ENCODE measurements at places on chromosomes 4 and X.

DNA sequence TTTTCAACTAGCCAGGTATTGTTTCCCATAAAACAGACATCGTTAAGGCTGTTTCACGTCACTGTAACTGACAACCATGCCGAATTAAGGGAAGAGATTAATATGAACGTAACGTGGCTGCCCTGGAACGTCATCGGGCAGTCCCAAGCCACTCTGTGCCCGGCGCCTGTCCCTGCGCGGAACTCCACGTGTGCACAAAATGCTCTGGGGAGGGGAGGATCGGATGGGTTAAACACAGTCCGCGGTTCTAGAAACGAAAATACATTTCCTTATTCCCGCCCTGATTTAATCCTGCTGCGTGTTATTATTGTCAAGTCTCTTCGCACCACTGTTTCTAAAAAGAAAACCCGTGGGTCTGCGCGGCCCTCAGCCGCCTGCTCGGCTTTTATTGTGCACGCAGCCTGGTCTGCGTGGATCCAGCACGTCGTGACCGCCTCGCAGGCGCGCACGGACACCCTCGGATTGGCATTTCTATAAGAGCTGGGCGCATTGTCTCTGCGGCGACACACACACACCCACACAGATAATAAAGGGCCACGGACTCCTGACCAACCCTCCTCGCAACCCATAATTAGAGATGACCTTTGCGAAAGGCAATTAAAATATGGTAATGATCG lies 69.6 kb upstream of the BCOR start:
- DNase-seq = no peak

- no peak for DNase-seq
Observed at GRCh38 chrX:118519411-118520215, 24.0 kb downstream of the DOCK11 start.

DNA sequence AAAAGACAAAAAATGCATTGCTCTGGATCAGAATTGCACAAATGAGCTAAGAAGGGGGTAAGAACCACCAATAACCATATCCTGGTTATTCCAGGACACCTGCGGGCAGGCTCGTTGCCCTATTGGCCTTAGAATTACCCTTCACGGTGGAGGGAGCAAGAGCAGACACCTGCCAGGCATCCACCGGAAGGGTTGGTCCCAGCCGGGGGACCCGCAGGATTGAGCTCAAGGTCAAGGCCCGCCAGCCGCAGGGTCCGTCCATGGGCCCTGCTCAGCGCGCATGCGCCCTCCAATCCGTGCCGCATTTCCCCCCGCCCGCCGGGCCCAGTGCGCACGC lies 575 bp downstream of the SLC25A6 start:
- DNase-seq = no peak

DNA sequence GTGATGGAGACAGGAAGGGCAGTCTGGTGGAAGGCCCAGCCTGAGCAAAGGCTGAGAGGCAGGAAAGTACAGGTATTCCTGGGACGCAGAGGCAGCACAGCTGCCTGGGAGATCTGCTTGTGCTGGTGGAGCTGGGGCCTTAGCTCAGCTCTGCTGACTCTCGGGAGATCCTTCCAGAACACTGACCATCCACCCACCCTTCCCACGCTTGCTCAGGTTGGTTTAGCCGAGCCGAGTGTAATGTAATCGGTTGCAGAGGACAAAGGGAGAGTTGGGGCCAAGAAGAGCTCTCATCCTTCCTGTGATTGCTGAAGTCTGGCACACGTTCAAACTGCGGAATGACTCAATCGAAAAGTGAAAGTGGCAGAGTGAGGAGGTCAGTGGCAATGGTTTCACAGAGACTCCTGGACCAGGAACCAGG lies 43.1 kb upstream of the GPR78 start:
- peak; percentile 29 for DNase-seq

GRCh38 chrX:154446430-154446829 lies 2.5 kb downstream of the FAM50A start:
- no peak for DNase-seq

GRCh38 chr4:73683456-73683855 lies 56.9 kb upstream of the CXCL8 start:
- no peak for DNase-seq

DNA sequence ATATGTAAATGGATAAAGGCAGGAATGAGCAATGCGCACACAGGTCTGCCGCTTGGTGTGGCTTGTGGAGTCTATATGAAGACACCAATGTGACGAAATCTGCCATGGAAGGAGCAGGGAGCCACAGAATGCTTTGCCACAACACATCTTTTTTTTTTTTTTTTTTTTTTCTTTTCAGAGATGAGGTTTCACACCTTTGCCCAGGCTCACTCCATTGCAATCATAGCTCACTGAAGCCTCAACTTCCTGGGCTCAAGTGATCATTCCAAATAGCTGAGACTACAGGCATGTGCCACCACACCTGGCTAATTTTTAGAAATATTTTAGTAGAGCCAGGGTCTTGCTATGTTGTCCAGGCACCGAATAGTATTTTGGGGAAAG lies 17.4 kb upstream of the SLC34A2 start:
- no peak for DNase-seq

DNA sequence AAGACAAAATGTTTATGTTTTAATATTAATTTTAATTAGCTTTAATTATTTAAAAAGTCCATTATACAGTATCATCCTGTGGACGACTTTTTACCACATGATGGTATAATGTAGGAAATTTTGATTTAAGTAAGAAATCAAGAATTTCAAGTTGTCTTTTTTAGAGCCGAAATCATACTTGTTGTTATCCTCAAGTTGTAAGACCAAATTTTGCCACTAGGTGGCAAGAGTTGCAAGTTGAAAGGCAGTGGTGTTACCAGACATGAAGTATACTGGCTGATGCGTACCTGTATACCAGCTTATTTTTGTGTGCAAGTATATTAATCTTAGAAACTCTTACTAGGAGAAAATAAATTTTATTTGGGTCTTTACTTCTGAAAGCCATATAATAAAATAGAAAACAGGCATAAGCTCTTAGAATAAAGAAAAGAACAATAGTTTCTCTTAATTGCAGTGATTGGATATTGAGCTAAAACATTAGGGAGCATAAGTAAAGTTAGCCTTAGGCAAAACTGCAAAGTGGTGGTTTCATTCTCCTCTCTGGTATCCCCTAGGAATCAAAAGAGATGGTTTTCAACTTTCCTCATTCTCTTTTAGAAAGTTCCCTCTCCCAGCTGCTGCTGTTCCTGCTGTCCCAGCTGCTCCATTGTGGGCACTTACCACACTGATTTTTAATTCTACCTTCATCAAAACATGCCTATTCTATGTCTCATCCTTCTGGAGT lies 118.0 kb upstream of the WDFY3 start:
- peak; percentile 60 for DNase-seq

DNA sequence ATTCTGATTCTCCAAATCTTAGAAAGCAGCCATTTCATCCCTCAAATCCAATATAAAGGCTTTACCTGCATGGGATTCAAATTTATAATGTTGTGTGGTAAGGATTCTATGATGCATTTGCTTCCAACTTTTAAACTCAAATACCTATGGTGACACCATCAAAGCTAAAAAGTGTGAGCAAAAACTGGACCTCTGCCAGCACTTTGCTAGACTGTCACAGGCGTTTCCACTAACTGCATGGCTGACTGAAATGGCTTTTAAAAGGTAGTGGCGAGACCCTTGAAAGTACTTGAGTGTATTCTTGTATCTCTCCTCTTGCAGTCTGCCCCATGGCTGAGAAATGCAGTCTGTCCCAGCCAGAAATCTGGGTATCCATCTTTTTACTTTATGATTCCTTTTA lies 169.4 kb downstream of the AMELX start:
- DNase-seq = no peak

- no peak for DNase-seq
Observed at GRCh38 chr4:42284030-42284429, 113.3 kb upstream of the SHISA3 start.

GRCh38 chr4:4289055-4289454 lies 899 bp downstream of the LYAR start:
- no peak for DNase-seq

GRCh38 chrX:24876530-24877287 lies 139.1 kb downstream of the ARX start:
- DNase-seq = peak; percentile 28

DNA sequence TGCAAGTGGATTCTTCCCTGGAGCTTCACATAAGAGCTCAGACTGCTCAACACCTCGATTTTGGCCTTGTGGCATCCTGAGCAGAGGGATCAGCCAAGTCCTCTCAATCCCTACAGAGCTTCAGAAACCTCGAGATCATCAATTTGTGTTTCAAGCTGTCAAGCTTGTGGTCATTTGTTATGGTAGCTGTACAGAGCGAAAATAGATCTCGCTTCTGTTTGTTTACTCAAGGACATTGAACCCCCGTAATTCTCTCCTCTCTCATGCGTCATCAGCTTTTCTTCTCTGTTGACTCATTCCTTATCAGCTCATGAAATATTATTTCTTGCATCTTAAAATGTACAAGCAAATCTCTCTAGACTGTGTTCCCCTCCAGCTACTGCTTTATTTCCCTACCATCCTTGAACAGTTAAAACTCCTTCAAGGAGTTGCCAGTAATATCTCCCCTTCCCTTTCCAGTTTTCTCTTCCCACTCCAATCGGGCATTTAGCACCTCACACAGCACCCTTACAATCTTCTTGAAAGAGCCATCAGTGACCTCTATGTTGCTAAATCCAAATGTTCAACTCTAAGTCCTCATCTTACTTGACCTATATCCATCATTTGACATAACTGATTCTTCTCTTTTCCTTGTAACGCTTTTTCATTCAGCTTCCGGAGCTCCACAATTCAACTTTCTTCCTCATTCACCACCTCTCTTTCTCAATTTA lies 106.2 kb upstream of the FAT1 start:
- DNase-seq = no peak

DNA sequence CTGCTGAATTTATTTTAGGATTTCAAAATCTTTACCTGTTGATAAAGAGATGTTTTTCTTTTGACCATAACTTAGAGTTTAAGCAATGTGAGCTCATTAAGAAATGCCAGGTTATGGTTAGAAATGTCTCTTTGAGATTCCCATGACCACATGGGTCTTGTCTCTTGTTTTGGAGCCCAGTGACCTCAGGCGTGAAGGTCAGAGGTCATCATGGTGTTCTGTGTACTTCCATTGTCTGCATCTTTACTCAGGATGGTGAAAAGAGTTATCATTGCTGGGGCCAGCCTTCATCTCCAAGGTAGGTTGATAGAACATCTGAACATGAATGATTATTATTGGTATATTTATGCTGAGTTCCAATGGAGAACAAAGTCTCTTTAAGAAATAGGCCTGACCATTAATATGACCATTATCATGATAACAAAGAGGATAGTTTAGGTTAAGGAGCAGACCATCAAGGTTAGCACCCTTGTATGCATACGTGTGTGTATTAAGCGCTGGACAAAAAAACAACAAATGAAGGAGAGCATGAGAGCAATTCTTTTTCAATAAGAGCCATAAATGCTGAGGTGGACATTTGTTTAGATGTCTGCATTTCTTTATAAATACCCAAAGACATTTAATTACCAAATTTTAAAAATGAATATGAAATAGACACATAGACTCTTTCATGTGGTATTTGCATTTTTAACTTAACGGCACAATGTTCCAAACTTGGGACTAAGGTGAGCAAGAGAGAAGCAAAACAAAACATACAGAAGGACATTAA lies 120.6 kb upstream of the PAQR3 start:
- no peak for DNase-seq

GRCh38 chr4:18945464-18945863 lies 923.9 kb upstream of the LCORL start:
- no peak for DNase-seq
